Kidney (tissue), 22 donors: ENCODE measurements at places on chromosomes 11 and 22. TPM values are rescaled to one million over a fixed set of nuclear protein-coding genes. Genes with fewer than 3 reads are reported as not detected.

DNA sequence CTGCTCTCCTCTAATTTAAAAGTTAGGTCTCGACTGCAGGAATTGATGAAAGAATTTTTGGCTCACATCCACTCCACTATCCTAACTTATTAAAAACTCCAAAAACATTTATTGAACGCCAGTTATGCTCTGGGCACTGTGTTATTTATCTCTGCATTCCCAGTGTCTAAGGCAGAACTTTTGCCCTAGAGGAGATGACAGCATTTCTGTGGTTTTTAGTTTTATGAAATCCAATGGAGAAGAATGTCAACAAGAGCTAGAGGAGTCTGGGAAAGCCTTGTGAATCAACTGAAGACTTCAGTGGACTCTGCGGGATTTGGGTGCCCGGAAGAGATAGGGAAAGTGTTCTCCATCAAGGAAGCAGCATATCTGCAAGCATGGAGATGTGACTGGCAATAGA lies 217.0 kb upstream of the PGR start:
- no peak for DNase-seq
- H3K27me3 ChIP-seq = no peaks in the 10 kb centered on the region
- H3K4me3 ChIP-seq = no peak overlapping the region
- H3K36me3 ChIP-seq = no peaks in the 10 kb centered on the region

DNA sequence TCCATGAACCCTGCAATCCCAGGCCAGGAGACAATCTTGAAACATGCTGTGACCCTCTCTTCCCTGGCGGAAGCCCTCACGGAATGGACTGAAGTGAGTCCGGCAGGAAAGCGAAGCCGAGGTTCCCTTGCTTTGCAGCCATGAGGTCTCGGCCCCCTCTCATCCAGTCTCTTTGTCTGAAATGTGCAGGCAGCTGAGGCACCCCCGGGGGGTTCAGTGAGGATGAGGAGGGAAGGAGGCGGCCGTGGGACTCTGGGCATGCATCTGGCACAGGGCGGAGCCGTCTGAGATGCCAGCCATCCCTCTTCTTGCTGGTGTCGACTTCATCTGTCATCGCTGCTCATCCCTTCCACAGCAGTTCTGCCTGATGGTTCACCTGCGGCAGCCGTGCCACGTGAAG lies 1485.7 kb downstream of the BRD1 start:
- no peaks in the 10 kb centered on the region for H3K27me3 ChIP-seq
- H3K27ac ChIP-seq = no peak overlapping the region
- no peaks in the 10 kb centered on the region for H3K4me1 ChIP-seq
- H3K4me3 ChIP-seq = no peak overlapping the region

- H3K4me3 ChIP-seq = no peak overlapping the region
- H3K27me3 ChIP-seq = no peaks in the 10 kb centered on the region
- no peaks in the 10 kb centered on the region for H3K36me3 ChIP-seq
- DNase-seq = no peak
- H3K4me1 ChIP-seq = no peaks in the 10 kb centered on the region
- H3K27ac ChIP-seq = no peak overlapping the region
Measured at GRCh38 chr11:21640491-21640890, 552.4 kb upstream of the ANO5 start.

DNA sequence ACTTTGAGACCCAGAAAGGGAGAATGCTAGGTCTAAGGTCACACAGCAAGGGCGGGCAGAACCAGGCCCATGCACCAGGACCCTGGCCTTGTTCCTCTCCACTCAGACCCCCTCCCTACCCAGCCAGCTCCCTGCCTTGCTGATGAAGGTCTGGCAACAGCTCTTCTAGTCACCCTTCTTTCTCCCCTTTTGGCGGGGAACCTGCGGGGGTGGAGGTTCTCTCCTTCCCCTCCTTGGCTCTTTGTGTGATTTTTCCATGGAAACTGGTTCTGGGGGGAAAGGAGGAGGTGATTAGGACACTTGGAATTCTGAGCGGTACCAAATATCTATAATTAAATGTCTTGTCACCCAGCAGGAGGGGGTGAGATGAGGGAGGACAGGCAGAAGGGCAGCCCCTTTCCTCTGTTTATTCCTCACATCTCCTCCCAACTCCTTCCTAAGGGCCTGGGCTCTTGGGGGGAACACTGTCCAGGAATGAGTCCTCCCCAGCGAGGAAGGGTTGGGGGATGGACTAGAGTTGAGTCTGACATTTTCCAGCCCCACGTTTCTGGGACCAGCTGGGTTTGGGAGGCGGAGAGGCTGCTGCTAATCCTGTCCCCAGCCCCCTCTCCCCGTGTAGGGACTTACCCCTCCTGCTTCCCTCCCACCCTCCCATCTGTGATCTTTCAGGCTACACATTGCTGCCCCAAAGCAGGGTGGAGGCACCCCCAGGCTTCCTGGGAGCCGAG lies 7.4 kb downstream of the ARHGEF17 start:
- peak overlapping the region; percentile 79 for H3K4me3 ChIP-seq
- H3K27me3 ChIP-seq = no peaks in the 10 kb centered on the region
- peak overlapping the region; percentile 24 for H3K27ac ChIP-seq
- H3K36me3 ChIP-seq = peaks cover 15% of the 10 kb centered on the region
- peaks cover 90% of the 10 kb centered on the region for H3K4me1 ChIP-seq

GRCh38 chr22:45587638-45588505 lies 83.8 kb upstream of the ATXN10 start:
- H3K4me1 ChIP-seq = no peaks in the 10 kb centered on the region
- H3K36me3 ChIP-seq = no peaks in the 10 kb centered on the region

DNA sequence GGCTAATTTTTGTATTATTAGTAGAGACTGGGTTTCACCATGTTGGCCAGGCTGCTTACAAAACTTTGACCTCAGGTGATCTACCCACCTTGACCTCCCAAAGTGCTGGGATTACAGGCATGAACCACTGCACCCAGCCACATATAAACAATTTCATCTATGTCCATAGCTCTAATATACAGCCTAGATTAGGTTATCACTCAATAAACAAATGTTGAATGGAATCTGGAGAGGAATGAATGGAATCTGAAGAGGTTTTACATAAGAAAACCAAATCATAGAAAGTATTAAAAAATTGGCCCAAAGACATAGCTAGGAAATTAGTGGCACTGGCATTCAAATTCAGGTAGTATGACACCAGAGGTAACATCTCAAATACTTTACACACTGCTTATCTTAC lies 1401.4 kb upstream of the TENM4 start:
- DNase-seq = no peak
- no peak overlapping the region for H3K4me3 ChIP-seq
- no peaks in the 10 kb centered on the region for H3K36me3 ChIP-seq
- no peaks in the 10 kb centered on the region for H3K27me3 ChIP-seq
- no peak overlapping the region for H3K27ac ChIP-seq

The XKR3 gene
- not detected for total RNA-seq

The DDX6 gene
- total RNA-seq = 121 TPM
